ENCODE measurements at places on chromosomes 2 and 18. TPM values are rescaled to one million over a fixed set of nuclear protein-coding genes. Genes with fewer than 3 reads are reported as not detected.

- DNase-seq, result no peak
Measured at GRCh38 chr2:50650403-50650810, 381.5 kb downstream of the NRXN1 start.

DNA sequence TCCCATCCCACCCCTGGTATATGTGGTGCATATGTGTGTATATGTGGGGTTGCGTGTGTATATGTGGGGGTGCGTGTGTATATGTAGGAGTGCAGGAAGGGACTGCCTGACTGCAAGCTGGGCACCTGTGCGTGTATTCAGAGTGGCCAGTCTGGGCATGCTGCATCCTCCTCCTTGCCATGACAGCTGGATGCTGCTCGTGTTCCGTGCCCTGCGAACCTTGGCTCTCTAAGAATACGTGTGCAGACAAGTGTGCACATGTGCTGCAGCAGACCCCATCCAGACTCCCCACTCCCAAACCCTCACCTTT, 222.1 kb downstream of the CELF4 start:
- no peak for DNase-seq

GRCh38 chr18:32770666-32771168, 2.1 kb downstream of the KLHL14 start:
- DNase-seq, result peak; percentile 70

DNA sequence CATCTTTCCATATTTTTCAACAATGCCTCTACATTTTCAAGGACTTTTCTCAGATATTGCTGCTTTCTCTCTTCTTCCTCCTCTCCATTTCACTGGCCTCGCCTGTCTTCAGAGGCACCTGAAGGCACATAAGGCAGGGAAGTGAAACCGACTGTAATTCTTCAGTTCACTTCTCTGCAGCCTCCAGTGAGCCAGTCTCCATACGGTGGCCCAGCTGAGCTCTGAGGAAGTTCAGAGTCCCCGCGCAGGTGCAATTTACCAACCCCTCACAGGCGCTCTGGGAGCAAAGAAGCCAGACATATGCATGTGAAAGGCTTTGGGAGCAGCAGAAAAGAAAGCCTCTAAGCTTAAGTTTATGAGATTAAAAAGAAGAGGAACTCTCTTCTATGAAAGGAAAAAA, 12.4 kb downstream of the KLHL14 start:
- peak; percentile 74 for DNase-seq

GRCh38 chr2:19348692-19349091, 9.7 kb downstream of the OSR1 start:
- no peak for DNase-seq

- DNase-seq, result no peak
Measured at GRCh38 chr2:130341562-130342019, 1.1 kb upstream of the IMP4 start.

GRCh38 chr18:12885500-12885899, 1.5 kb upstream of the PTPN2 start:
- DNase-seq, result peak; percentile 76

- no peak for DNase-seq
Measured at GRCh38 chr2:200609028-200609614, 23.3 kb downstream of the AOX1 start.

GRCh38 chr2:24399434-24400206, 39.3 kb upstream of the ITSN2 start:
- DNase-seq, result no peak

GRCh38 chr2:237122214-237122666, 36.6 kb downstream of the COPS8 start:
- peak; percentile 91 for DNase-seq

DNA sequence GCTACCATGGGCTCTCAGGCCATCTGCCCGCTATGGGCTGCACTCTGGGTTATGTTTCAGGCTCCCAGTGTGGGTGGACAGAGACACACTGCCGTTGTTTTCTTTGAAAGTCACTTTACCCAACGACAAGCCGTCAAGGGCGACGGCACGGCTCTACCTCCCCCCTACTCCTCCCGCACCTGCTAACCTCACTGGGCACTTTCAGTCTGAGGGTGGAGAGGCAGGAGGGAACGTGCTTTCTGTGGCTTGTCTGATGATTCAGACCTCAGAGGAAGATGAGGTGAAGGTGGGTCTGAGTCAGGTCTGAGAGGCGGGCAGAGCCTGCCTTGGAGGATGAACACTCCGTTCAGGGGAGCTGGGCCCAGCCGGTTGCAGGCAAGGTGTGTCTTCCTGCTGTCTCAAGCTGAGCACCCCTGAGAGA, 147.6 kb upstream of the HDAC4 start:
- no peak for DNase-seq

DNA sequence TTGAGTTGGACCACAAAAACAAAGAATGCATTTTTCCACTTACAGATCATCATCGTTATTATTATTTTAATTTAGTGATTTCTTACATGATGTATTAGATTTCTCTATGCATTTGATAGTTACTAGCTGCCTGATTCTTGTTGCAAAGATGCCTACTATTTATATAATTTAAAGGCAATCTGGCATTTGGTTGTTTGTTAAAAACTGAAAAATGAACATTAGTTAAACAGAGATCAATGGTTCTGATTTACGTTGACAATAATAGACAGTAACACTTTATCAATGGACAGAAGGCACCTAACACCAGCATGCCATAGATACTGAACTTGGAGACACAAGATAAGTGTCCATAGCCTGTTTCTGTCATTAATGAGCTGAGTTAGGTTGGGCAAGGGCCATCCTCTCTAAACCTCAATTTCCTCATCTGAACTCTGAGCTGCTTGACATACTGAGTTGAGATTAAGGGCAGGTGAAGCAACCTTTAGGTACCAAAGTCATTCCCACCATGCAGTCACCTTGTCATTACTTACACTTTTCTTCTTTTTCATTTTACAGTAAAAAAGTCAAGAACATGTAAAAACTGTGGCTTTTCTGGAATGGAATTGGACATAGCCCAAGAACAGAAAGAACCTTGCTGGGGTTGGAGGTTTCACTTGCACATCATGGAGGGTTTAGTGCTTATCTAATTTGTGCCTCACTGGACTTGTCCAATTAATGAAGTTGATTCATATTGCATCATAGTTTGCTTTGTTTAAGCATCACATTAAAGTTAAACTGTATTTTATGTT, 3.1 kb downstream of the CCL20 start:
- DNase-seq, result no peak

DNA sequence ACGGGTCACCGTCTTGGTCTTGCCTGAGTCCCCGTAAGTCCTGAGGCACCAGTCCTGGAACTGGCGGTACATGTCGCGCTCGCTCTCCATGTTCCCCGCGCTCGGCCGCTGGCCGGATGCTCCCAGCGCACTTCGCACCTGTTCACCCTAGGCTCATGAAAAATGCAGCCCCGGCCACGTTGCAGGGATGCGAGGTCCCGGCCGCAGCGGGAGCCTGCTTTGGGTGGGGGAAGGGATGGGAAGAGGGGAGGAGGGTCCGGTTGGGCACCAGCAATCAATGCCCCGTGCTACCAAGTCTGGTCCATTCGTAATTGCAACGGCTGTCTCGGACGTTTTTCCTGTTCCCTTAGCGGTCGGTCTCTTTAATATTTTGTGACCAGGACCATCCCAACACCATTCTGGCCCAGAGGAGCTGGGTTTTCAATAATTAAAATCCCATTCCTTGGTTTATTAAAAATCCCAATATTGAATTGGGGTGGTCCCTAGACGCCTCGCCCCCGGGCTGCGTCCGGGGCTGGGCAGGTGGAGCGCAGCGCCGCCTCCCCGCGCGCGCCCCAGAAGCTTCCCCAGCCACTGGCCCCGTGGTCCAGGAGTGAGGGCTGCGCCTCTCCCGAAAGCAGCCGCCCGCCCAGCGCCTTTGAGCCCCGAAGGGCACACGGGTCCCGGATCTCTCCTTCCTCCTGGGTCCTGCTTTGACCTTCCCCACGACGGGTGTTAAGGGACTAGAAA, 1.4 kb downstream of the NOL4 start:
- peak; percentile 85 for DNase-seq

DNA sequence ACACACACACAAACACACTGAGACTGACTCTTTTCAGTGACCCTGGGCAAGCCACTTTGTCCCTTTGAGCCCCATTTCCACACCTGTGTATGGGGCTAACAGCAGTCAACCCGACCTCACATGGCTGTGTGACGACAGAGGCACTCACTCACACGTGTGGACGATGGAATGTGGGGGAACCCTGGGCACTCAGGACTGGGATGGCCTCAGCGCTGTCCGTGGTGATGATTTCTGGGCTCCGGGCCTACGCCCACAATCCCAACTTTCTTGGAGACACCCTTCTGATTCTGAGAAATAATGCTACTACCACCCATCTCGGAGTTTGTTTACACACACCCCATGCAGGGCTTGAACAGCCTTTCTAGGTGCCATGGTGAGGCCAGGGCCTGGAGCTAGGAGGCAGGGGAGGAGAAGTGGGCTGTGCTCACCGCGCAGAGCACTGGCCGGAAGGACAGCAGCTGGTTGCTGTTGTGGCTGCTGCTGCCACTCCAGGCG, 1.5 kb downstream of the CRYBA2 start:
- DNase-seq, result peak; percentile 70

DNA sequence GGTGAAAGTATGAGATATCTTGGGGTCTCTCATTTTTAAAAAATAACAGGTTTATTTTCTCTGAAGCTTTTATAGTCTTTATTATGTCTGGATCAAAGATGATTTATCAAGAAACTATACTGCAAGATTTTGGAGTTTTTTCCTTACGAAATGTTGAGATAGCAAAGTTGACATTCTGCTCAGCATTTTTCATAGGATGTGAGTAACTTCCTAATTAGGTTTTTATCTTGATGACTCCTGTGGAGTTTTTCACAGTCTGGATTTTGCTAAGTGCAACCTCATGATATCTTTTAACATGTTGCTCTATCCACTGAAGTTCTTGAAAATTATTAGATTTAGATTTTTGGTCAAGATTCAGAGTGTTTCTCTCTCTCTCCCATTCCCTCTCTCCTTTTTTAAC, 17.8 kb downstream of the TCF7L1 start:
- DNase-seq, result no peak

DNA sequence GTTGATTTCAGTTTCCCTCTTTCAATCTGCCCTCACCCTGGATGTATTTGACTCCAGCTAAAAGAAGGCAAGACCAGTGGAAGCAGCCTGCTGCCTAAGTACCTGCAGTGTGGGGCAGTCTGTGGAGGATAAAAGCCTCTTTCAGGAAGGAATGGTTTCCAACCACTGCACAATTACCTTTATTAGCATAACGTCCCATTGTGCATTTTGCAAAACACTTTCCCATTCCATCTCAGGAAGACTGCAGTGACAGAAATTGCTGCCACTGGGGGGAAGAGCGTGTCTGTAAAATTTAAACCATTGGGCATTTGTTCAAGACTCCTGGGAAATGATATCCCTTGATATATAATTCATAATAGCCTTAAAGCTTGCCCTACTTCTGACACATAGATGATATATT, 26.2 kb downstream of the CYRIA start:
- DNase-seq, result no peak

DNA sequence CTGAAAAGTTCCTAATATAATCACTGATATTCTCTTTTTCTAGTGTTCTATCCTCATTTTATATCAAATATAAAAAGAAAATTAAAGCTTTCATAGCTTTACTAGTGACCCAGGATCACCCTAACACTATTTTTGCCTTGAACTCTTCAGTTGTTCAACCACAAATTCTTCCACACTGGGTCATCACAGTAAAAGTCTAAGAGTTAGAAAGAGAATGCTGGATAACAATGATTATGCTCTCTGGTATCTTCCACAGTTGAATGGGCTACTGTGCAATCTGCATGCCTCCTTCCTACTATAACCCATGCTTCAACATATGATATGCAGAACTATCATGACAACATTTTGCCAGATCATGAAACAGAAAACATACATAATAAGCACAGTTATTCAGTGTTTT, 32.3 kb downstream of the CHN1 start:
- no peak for DNase-seq

GRCh38 chr2:10499911-10500521, 51.9 kb upstream of the ODC1 start:
- no peak for DNase-seq

- DNase-seq, result no peak
Measured at GRCh38 chr2:140892436-140892835, 1238.4 kb downstream of the LRP1B start.

- DNase-seq, result no peak
Measured at GRCh38 chr2:116511426-116511825, 1303.1 kb upstream of the DDX18 start.

DNA sequence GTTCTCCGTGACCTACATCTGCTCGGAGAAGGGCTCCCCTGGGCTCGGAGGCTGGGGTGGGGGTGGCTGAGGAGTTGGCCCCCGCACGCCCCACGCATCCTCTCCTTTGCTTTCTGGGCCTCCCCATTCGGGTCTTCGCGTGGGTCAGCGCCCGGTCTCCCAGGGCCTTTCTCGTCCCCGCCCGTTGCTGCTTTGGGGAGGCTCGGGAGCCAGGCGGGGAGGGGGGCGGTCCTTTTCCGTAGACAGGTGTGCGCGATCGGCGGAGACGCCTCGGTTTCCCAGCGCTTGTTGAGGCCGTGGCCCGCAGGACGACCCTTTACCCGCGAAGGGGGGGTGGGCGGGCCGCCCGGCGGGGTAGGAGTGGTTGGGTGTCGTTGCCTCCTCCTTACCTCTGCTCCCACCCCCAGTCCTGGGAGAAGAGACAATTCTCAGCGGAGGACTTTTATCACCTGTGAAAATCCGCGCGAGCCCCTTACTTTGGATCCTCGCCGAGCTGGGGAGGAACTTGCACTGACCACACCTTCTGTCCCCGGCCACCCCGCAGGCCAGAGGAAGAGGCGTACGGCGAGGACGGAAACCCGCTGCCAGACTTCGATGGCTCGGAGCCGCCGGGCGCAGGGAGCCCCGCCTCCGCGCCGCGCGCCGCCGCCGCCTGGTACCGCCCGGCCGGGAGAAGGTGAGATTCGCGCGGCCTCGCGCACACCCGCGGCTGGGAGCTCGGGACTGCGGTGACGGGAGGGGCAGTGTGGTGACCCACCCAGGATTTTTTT, 2.6 kb downstream of the ADCYAP1 start:
- DNase-seq, result peak; percentile 78

Gene DAPL1
- not detected for total RNA-seq

Gene GCG
- not detected for total RNA-seq

Gene TXNDC9
- 34.9 TPM for total RNA-seq

Gene NEB
- total RNA-seq, result 4.4 TPM

Gene LBX2
- 1.6 TPM for total RNA-seq

Gene MIB1
- 51.6 TPM for total RNA-seq

Gene RAPGEF4
- total RNA-seq, result 2.3 TPM

Gene ORC2
- 68.7 TPM for total RNA-seq

Data from endodermal cell (in vitro differentiated cells).